ENCODE measurements at places on chromosomes 13 and 19.

DNA sequence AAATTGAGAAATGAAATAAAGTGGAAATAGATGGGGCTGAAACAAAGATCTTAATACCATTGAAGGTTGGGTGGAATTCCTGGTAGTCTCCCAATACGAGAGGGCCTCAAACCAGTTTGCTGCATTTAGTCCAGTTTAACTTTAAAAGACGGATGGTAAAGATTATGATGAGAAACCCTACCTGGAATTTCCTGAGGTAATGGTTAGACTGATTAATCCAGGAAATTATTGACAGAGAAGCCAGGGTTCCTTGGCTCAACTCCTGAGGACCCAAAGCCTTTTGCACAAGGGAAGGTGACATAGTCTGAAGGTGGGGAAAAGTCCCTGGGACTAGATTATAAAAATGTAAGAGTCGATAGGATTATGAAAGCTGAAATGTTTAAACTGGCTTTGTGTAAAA lies 133.2 kb upstream of the SLITRK5 start:
- no peak for DNase-seq

- DNase-seq = no peak
Observed at GRCh38 chr13:40670307-40670706, 3.9 kb upstream of the FOXO1 start.

DNA sequence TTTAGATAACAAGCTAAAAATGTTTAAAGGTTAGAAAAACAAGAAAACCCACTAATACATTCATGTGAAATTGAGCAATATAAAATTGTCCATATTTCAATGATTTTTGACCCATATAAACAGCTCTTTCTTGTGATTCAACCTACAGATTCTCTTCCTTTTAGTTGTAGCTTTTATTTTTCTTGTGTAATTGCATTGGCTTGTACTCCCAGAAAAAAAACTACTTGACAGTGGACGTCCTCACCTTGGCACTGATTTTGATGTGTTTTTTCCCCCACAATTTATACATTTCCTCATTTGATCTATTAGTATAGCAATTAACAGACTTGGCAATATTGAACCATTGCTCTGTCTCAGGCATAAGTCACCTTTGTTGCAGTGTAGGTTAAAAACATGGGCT lies 4.7 kb downstream of the CCDC194 start:
- DNase-seq = no peak

GRCh38 chr13:93200626-93201025 lies 26.0 kb upstream of the GPC6 start:
- no peak for DNase-seq

- DNase-seq = no peak
Observed at GRCh38 chr13:90355162-90355751, 992.2 kb upstream of the MIR17HG start.

DNA sequence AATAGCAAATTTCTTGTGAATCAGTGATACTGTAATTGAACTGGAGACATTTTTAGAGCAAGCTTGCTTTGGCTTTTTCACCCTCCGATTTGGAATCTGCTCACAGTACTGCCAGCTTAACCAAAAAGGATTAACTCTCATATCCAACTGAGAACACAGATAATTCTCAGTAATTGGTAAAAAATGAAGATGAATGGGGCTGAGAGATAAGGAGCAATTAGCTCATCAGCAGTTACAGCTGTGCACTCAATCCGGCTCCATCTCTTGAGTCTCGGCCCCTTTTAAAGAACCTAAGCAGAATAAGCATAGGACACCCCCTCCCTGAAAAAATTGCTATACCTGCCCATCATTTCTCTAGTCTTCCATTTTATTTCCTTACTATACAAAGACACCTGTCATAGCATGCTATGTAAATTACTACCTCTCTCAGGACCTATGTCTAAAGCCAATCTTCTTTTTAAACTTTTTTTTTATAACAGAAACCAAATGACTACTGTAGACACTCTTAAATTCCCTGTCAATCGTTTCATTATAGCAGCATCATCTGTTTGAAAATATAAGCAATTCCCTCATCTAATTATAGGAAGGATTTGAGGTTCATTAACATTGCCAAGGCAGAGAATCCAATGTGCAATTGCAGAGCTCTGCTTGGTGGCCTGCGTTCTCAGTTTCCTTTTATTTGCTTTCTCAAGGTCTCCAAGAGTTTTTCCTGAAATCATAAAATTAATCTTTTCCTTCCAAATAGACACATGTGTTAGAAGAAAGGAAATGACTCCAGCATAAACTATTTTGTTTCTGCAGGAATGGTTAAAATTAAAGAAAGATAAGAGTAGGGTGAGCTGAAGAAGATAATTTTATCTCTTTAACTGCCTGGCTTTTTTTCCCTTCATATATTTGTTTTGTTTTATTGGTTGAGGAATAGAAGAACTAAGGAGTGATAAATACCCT lies 242.1 kb downstream of the DACH1 start:
- DNase-seq = no peak
